ENCODE measurements at places on chromosomes 1 and 21.

DNA sequence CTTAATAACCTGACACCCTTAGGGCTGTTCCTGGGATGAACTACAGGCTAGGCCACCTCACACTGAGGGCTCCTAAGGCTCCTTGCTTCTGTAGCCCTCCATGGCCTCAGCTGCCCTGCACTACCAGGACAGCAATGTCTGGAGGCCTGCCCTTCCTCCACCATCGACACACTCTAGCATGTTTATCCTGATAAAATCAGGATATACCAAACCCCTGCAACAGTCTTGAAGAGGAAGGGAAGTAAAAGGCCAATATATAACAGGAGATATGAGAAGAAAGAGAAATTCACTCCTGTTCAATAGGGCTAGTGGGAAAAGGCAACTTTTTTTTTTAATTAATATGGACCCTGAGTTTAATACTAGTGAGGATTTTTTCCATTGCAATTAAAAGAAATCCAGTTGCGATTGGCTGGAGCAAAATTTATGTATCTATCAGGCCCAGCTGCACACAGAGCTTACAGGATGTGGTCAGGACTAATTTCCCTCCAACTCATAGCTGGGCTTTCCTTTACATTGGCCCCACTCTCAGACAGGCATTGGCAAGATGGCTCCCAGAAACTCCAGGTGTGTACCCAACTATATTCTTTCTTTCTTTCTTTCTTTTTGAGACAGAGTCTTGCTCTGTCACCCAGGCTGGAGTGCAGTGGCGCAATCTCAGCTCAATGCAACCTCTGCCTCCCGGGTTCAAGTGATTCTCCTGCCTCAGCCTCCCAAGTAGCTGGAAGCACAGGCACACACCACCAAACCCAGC, 13.5 kb upstream of the ATP2B4 start:
- DNase-seq: no peak

DNA sequence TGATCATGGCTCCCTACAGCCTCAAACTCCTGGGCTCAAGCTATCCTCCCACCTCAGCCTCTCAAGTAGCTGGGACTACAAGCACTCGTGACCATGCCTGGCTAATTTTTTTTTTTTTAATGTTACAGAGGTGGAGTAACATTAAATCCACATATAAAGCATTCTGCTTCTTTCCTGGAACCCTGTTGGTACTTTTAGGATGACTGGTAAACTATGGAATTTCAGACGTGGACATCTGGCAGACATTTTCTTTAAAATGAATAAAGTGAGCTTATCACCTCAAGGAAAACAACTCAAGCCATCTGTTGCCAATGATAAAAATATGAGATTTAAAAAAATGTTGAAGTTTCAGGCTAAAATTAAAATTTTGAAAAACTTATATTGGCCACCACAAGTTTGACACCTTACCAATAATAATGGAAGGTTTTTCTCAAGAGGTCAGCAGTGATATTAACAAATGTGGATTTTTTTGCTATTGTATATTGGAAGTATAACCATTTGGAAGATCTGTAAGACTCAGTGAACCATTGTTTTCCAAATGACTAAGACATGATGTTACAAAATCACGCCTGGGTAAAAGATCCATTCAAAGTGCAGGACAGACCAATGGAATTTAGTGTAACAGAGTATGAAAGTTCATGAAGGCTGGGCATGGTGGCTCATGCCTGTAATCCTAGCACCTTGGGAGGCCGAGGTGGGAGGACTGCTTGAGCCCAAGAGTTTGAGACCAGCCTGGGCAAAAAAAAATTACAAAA, 52.7 kb upstream of the EIF4G3 start:
- no peak for DNase-seq

GRCh38 chr1:27554293-27554692, 49.7 kb downstream of the AHDC1 start:
- DNase-seq: no peak

DNA sequence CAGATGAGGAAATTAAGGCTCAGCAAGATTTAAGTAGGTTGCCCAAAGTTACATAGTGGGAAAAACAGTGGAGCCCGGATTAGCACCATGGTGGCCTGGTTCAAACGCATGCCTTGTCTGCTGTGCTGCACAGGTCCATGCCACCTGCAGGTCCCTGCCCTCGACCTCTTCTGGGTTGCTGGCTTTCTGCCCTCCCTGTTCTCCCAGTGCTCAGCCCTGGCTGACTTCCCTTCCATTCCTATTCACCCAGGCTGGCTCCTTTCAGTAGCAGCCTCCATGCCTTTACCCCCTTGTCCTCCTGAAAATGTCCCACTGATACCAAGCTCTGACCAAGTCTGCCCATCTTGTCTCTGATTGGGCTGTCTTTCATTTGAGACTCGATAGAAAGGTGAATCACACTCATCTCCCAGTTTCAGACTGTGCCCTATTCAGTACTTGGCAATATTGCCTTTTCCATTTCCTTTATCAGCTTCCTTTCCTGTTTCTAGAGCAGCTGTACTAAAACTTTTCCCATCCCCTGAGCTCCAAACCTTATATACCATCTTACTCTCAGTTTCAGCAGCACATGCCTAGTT, 75.8 kb downstream of the ST3GAL3 start:
- no peak for DNase-seq

DNA sequence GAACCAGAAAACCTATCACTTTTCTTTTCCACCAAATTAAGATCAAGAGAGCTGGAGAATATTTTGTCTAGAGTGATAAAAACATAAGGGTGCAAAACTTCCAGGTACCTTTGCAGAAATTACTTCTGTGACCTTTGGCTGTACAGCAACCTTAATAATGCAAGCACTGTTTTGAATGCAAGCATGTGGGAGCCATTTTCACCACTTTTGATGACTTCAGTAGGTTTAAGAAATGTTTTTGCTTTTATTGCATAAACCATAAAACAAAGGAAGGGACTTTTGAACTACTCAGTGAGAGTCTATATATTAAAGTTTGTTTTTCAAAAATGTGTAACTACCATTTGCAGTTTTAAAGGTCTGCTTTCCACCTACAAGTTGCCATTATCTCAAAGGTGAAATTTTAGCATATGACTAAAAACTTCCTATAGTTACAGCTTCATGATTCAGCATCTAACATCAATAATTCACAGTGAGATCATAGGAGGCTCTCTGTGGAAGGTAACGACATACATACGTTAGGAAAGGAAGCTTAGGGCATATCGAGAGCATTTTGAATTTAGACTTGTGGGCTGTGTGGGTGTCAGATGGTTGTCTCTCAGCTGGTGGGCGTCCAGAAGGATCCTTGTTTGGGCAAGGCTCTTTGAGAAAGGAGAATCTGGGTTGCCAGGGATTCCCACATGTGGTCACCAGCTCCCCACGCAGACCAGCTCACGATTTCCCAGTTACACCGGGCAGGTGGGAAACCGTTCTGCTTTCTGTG, 1.1 kb upstream of the GADD45A start:
- no peak for DNase-seq

DNA sequence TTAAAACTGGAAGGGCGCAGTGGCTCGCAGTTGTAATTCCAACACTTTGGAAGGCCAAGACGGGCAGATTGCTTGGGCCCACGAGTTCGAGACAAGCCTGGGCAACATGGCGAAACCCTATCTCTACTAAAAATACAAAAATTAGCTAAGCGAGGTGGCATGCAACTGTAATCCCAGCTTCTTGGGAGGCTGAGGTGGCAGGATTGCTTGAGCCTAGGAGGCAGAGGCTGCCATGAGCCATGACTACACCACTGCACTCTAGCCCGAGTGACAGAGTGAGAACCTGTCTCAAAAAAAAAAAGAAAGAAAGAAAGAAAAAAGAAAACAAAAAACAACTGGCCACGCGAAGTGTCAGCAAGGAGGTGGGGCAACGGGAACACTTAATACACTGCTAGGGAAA, 6.3 kb downstream of the UBE2G2 start:
- no peak for DNase-seq

DNA sequence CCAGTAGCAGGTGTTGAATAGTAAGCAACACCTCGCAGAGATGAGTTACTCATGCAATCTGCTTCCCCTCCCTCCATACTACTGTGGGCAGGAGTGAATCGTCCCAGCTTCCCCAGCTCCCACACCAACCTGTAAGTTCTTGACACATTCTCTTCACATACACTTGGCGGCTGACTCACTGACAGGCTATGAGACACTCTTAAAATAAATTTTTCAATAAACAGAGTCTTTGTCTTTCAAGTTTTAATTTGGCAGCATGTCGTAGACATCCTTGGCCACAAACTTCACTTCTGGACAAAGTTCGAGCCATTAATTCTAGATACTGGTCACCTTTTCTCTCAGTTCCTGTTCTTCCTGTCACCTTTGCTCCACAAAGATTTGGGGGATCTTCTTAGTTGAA, 290.7 kb downstream of the TM2D1 start:
- no peak for DNase-seq

All from AG04449 (cell line).